Activated CD4-positive, alpha-beta T cell treated with anti-CD3 and anti-CD28 coated beads for 1 hour (primary cell): ENCODE measurements at places on chromosomes 3 and 15.

DNA sequence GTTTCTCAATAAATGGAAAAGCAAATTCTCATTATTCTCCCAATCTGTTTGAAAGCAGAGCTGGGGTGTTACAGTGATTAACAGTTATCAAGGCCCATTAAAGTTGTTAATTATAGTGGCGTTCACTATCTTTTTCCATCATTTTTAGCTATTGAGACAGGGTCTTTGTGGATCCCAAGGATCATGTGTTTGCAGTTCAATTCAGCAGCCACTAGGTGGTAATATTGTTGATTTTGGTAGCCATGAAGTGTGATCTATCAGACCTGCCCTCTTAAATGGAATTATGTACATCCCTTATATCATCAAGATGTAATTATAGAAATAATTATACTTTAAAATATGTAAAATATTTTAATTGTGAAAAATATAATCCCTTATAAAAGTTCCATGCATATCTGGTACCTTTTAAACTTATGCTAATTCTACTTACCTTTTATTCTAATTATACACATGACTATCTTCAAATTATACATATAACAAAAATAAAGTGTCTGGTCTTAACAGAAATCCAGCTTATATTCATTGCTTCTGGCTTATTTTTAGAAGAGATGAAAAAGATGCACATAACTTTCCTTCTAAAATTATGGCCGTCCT lies 126.4 kb downstream of the GREM1 start:
- no peak for DNase-seq

GRCh38 chr15:85422607-85423006 lies 42.2 kb downstream of the AKAP13 start:
- DNase-seq = no peak

DNA sequence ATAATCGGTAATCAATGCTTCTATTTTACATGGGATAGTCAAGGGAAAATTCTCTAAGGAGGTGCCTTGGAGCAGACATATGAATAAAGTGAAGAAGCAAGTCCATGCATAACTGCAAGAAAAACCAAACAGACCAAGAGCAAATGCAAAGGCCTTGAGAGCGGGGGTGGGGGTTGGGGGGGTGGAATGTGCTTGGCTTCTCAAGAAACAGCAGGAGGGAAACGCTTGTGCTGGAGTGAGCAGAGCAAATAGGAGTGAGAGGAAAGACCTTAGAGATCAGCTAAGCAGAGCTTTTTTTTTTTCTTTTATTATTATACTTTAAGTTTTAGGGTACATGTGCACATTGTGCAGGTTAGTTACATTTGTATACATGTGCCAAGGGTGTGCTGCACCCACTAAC lies 260.8 kb downstream of the ARPP21 start:
- no peak for DNase-seq

GRCh38 chr15:48861813-48862431 lies 16.0 kb upstream of the EID1 start:
- DNase-seq = no peak

GRCh38 chr3:96813134-96813819 lies 1.1 kb upstream of the EPHA6 start:
- DNase-seq = no peak

DNA sequence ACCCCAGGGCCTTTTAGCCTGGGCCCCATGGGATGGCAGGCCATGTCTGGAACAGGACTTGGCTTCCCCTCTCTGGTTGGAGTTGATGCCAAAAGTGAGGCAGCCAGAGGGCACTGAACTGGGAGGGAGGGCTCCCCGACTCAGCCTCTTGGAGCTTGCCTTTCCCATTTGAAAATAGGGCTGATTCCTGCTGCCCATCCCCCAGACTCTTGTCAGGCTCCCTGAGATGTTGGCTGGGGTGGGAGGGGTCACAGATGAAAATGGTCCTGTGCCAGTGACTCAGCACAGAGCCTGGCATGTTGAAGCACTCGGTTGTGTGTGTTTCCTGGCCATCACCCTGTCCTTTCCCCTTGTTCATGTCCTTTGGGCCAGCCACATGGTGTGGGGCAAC lies 6.6 kb downstream of the PPCDC start:
- no peak for DNase-seq
